ENCODE measurements at places on chromosomes 7 and 10.

GRCh38 chr7:54880326-54880989, 121.4 kb upstream of the SEC61G start:
- no peak for DNase-seq

DNA sequence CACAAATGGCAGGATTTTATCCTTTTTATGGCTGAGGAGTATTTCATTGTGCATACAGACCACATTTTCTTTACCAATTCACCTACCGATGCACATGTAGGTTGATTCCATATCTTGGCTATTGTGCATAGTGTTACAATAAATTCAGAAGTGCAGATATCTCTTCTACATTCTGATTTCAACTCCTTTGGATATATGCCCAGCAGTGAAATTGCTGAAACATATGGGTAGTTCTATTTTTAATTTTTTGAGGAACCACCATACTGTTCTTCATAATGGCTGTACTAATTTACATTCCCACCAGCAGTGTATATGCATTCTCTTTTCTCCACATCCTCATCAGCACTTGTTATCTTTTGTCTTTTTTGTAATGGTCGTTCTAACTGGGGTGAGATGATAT, 1290.3 kb downstream of the XPNPEP1 start:
- no peak for DNase-seq

DNA sequence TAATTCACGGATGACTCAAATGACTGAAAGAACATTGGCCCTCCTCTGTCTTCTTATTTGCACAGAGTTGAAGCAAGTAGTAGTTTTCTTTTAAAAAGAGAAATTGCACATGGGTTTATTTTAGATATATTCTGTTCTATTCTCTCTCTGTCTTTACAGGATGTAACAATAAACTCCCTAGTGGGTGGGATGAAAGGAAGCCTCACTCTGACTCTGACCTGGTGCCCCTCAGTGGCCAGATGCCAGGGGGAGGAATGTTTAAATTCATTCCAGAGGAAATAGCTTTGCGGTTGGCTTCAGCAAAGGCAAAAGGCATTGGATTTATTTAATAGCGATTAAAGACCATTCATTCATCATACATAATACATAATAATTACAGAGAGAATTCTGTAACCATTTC, 156.4 kb upstream of the MTPN start:
- peak; percentile 16 for DNase-seq

- peak; percentile 66 for DNase-seq
These were observed 1.8 kb downstream of the PSMG3 start for GRCh38 chr7:1567896-1568510.

DNA sequence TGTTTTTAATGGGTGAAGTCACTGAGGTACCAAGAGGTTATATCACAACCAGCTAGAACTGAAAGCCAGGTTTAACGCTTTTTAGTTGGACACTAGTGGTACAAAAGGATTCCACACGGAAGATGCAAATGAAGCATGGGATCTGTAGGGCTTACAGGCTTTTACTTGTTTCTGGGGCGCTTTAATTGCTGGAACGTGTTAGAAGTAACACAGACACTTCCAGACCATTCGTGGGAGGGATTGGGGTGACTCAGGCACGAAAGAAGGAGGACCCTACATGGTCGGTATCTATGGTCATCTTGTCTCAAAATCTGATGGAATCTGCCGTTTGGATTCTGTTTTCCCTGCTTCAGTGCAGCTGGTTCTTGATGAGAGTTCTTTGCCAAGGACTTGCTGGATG, 1.0 kb downstream of the YKT6 start:
- DNase-seq = peak; percentile 35

- no peak for DNase-seq
These were observed 600.1 kb upstream of the STEAP1 start for GRCh38 chr7:89554209-89554608.

DNA sequence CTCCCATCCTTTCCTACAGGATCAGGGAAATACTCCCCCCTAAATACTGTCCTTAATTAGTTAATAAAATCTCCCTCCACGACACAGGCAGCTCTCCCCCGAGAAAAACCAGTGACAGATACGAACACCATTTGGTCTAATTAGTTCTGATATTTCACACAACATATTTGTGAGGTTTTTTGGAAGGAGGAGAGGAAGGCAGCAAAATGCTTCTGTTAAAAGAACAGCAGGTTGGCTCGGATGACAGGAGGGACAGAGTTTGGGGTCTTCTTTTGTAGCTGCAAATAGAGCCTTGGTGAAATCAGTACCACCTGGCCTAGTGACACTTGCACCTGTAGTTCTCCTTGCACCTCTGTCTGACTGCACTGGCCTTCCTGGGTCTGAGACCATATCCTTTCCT, 507.0 kb downstream of the PLXNA4 start:
- no peak for DNase-seq

DNA sequence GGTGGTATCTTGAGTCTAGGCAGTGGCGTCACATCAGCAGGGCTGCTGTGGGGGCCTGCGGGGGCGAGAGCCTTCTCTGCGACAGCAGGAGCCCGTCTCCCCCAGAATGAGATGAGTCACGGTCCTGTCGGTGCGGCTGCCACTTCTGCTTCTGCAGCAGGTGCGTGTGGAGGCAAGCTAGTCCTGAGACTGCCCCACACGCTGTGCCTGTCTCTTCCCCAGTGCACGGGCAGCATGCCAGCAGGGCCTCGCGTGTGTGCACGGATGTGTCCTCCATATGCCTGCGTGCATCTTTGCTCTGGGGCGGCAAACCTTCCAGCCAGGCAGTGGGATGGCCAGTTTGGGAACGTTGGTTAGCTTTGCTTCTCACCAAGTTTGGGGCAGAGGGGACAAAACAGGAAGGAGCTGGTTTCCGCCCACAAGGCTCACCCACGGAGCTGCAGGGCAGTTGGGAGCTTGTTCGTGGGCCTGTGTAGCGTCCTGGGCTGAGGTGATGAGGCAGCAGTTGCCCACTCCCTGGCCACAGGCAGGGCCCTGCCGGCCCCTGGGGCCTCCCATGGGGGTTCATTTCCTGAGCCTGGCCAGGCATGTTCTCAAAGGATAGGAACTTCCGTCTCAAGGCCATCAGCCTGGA, 60.8 kb upstream of the PPIF start:
- peak; percentile 36 for DNase-seq

DNA sequence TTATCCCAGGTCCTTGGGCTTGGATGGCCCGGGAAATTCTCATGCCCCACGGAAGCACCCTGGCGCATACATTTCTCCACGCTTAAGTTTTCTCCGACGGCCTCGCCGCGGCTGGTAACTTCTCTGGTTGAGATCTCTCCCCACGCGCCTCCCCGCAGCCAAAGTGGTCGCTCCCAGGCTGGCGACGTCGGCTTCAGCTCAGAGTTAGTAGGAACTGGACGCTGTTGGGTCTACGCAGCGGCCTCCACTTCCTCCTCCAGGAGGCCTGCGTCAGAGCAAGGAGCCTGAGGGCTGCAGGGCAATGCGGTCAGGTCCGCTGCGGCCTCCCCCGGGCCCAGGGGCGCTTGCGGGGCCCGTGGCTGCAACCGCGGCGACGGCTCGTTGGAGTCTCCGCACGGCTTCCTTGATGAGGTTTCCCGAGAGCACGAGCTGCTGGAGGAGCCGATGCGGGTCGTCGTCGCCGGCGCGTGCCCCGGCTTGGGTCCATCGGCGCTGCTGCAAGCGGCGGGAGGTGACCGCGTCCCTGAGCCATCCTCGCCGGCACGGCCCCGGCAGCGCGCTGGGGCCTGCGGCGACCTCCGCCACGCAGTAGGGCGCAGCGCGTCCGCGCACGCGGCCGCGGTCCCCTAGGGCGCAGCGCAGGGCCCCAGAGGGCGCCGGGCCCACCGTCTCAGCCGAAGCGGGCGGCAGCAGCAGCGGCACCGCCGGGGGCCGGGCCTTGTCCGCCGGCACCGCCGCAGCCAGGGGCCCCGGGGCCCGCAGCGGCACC, 744 bp downstream of the FRAT2 start:
- DNase-seq = peak; percentile 69

DNA sequence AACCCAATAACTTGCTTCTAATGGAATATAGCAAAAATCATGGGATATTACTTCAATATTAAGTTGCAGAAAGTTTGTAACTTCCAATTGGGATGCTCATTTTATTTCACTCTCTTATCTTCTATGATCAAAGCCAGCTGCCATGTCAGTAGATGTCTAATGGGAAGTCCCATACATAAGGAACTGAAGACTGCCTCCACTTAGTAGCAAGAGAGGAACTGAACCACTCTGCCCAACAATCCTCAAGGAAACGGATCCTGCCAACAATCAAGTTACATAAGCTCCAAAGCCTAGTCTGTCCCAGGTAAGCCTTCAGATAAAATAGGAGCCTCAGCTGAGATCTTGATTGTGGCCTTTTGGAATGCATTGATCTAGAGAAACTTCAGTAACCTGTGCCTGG, 431.5 kb upstream of the PCDH15 start:
- no peak for DNase-seq

- no peak for DNase-seq
These were observed 235.0 kb downstream of the BICC1 start for GRCh38 chr10:58747687-58748086.

DNA sequence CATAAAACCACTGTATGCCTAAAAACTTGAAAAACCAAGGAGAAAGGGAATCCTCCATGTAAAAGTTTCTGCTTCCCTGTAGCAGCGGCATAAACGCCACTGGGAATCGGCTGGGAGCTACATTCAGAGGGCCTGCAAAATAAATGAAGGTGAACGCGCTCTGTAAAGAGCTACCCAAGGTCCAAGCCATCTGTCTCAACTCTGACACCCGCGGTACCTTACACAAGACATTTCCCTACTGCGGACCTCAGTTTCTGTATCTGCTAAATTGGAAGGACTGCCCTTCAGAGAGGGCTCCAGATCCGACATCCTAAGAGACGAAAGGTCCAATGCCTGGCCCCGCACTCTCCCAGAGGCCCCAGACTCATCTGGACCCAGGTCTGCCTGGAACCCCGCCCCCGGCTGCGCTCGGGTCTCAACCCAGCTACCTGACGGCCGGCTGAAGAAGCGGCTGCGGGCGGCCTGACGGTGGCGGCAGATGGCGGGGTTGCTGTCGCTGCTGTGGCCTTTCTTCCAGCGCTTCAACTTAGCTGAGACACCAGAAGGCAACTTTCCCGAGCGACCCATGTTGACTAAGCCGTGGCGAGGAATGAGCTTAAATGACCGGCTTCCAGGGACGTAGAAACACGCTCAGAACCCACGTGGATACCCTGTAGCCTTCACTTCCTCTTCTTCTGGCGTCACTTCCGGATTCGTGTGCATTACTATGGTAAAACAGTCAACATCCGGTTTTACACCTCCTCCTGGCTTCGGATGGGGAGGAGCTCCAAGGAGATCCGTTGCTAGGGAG, at the start of gene RRP12:
Gene RRP12, minus strand, starts transcription at position 676 of the 790 bp plus-strand sequence. Its CDS starts 109 bp downstream, at position 567.
- peak; percentile 98 for DNase-seq

DNA sequence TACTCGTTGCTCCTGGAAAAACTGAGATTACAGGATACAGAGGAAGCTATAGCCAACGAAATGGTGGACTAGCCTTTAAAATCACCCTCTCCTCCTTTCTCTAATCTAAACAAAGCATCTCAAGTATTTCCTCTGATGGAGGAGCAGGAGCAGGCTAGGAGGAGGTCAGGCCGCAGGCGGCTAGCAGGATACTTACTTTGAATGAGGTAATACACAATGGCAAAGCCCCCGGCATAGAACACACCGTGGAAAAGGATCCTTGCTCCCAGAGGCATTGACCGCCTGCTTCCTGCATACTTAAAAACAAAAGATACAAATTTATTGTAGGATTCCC, 64.4 kb downstream of the STK17A start:
- DNase-seq = peak; percentile 91

DNA sequence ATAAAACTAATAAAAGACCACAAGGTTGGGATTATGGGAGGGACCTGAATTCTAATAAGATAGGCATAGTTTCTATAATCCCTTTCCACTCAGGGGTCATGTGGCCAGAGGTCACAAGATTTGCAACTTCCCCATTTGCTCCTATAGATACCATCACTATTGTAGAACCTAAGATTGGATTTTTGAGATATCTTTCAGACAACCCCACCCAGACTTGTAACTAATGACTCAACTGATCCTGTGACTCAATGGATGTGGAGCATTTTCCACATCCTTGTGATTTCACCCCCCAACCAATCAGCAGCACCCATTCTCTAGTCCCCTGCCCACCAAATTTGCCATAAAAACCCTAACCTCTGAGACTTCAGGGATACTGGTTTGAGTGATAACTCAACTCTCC, 51.9 kb upstream of the PIK3AP1 start:
- no peak for DNase-seq

GRCh38 chr7:124723012-124723411, 42.6 kb downstream of the GPR37 start:
- peak; percentile 92 for DNase-seq

- no peak for DNase-seq
These were observed 34.5 kb upstream of the TAC1 start for GRCh38 chr7:97697396-97697795.

DNA sequence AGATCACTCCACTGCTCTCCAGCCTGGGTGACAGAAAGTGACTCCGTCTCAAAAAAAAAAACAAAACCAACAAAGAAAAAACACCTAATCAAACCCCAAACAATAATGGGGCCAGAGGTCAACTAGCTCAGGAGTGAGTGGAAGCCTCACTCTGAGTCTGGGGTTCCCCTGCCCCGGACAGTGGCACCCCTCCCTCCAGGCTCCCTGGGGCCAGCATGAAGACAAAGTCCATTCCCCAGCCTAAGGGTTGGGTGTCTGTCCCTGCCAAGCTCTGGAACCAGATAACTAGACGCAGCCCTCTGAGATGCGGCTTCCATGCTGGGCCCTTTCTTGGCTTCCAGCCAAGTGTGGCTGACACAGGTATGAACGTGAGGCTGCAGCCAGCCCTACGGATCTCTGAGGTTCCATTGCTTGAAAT, 1.7 kb upstream of the FUOM start:
- no peak for DNase-seq

DNA sequence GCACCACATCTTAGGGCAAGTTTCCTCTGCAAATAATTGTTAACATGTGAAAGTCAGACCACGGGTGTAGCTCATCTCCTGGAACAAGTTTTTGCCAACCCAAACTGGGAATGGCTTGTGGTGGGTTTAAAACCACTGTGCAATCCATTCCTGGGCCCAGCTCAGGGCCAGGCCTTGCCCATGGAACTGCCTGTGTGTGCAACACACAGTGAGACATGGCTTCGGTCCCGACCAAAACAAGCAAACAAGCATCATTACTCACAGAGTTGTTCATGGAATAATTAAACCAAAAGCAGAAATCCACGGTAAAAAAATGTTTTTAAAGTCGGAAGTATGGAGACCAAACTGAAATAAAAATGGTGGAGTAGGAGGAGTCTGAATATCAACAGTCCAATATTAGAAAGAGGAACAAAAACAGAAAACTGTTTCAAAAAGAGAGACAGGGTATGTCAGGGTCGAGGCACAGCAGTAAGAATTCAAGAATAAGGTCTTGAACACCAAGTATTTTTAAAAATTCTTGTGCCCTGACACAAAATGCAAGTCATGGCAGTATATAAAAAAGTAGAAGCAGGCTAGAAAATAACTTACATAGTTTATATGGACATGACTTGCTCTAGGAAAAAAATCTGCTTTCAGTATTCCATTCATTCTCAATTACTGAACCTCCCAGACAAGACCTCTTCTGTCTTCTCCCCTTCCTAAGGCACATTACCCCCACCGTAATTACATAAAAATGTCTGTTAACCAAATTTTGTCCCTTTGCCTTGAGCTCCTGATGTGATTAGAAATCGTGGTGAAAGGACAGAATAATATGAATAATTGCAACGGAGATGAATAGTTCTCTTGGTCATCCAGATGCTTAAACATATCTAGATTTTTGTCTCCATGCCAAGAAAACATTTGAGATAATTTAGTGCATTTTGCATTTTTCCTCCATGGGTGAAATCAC, 88.4 kb downstream of the FAS start:
- DNase-seq = no peak
